NCI-H146 (cell line): ENCODE measurements at places on chromosomes 2 and 18.

- DNase-seq = no peak
Observed at GRCh38 chr2:11697103-11697871, 27.3 kb upstream of the NTSR2 start.

DNA sequence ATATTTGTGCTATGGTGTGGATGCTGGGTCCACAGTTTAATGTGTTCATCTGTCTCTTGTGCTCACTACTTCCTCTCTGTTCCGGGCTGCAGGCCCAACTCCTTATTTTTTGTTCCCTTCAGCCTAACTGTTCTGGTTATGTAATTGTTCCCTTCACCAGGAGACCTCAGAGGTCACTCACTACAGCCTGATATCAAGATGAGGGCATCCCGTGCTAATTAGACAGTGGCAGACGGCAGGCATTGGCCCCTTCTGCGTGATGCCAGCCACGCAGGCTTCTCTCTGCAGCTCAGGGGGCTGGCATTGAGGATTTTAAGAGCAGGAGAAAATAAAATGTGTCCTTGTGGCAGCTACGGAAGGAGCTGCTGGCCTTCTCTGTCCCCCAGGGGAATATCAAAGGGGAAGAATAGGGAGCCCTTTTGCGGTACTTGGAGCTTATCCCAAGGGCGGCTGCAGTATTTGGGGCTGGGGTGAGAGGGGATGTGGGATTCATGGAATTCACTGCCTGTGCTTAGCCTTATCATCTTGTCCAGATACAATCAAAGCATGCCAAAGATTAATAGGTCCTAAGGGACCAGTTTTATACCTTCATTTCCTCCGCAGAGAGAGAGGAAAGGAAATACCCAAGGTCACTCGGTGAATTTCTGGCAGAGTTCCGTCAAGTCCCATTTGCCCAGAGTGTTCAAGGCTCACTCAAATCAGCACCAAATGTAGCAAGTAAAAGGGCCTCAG lies 53.3 kb upstream of the TRIB2 start:
- DNase-seq = no peak

GRCh38 chr2:202096736-202097135 lies 23.7 kb downstream of the KIAA2012 start:
- DNase-seq = no peak

- no peak for DNase-seq
Observed at GRCh38 chr2:44997963-44998362, 11.3 kb downstream of the SIX2 start.

DNA sequence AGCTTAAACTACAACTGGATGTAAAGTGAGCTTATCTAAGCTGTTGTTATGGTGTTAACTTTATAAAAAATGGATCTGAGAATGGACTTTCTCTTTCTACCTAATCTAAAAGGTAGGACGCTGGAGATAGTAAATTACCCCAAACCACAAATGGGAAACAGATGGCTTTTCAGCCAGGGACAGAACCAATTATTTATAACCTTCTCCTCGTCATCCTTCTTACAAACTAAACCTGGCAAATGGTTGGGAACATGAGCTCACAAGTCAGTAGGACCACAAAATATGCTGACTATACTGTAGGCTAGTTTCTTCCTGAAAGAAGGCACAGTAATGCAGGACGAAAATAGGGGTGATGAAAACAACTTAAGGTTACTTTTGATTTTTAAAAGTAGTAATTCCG lies 32.7 kb upstream of the ZDBF2 start:
- no peak for DNase-seq

DNA sequence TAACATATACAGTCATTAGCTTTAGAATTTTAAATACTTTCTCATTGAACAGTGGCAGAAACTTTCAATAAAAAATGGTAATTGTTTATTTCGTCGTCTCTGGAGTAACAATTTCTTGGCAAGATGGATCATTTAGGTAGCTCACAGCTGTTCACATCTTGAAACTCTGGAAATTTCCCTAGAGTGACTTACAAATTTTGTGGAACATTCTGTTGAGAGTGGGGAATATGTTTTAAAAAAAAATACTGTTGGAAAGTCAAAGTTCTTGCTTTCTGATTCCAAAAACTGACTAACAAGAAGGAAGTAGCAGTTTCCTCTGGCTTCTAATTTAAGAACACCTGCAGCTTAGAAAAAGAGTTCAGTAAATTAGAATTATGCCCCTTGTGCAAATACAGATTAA lies 11.2 kb upstream of the CALCRL start:
- DNase-seq = no peak

DNA sequence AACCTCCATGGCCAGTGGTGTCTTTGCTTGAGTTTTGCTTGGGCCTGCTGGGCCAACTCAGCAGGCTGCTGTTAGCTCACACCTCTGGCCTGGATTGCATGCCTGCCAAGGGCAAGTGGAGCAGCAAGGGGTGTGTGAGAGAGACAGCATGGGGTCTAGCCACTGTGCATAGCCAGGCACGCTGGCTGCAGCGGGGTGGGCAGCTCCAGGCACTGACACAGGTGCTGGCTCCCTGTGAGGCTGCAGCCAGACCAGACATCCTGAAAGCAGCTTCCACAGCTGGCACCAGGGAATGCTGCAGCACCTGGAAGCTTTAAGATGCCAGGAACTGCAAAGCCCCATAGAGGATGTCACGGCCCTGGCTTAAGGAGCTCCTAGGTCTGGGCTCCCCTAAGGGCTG lies 376.4 kb upstream of the VWC2L start:
- no peak for DNase-seq

DNA sequence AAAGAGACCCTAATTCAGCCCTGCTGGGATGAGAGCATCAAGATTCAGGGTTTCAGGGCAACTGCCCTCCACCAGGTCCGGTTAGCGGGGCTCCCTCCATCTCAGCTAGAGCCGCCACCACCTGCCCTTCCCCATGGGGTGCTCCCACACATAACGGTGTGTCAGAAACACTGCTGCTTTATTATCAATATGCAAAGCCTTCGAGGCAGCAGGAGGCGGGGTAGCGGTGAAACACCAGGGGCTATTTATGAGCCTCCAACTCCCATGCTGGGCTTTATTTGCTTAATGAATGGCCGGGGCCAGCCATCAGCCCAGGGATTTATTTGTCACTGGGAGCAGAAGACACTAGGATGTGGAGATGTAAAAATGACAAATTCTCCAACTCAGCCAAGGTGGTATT lies 109.8 kb downstream of the GALNT14 start:
- peak; percentile 40 for DNase-seq

- DNase-seq = no peak
Observed at GRCh38 chr2:98692090-98693054, 38.6 kb downstream of the MGAT4A start.

- no peak for DNase-seq
Observed at GRCh38 chr2:100845141-100845991, 25.4 kb downstream of the NPAS2 start.

- no peak for DNase-seq
Observed at GRCh38 chr18:36947820-36948348, 119.0 kb downstream of the KIAA1328 start.

GRCh38 chr18:76496194-76496890 lies 1.3 kb upstream of the ZNF516 start:
- peak; percentile 73 for DNase-seq

GRCh38 chr2:134138115-134138514 lies 115.8 kb upstream of the MGAT5 start:
- no peak for DNase-seq

DNA sequence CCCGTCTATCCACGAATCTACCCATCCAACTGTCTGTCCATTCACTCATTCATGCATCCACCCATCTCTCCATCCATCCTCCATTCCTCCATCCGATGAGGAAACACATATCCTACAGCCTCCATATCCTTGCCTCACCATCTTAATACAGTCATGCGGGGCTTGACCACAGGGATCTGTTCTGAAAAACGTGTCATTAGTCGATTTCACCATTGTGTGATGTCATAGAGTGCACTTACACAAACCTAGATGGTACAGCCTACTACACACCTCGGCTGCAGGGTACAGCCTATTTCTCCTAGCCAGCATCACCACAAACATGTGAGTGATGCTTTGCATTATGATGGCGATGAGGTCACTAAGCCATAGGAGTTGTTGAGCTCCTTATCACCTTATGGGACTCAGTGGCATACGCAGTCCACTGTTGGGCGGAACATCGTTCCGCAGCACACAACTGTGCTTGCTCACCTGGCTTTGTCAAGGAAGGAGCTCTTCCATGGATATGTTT lies 1.9 kb upstream of the NT5DC4 start:
- no peak for DNase-seq

DNA sequence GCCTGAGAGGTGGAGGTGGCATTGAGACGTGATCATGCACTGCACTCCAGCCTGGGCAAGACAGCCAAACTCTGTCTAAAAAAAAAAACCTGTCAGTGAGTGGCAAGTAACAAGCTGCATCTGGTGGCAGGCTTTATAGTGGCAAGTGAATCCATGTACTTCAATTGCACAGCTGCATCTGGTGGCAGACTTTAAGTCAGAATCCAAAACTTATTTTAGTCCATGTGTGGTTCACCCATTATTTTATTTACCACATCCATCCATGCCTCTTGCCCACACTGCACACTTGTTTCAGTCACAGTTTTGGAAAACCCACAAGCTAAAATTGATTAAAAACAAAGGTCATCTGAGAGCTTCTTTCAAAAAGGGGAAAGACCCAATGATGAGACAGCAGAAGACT lies 1636.4 kb upstream of the NXPH2 start:
- DNase-seq = no peak

GRCh38 chr2:11169333-11169732 lies 14.1 kb downstream of the SLC66A3 start:
- DNase-seq = peak; percentile 18

DNA sequence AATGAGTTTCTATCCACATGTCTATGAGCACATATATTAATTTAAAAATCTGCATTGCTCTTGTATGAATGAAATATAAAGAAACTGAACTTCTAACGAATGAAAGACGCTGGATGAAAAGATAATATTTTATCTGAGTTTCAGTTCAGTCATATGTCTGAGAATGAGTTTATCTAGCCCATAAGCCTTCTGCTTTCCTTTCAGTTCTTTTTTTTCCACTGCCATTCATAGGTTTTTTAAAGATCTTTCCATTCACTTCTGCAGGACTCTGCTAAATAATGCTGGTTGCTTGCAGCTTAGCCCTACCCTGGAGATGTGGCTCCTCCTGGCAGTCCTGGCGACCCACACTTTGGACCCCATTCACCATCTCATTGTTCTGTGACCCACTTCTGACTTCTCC lies 109.0 kb downstream of the BCL2 start:
- DNase-seq = no peak

- DNase-seq = peak; percentile 76
Observed at GRCh38 chr18:78860117-78860516, 119.5 kb upstream of the SALL3 start.

DNA sequence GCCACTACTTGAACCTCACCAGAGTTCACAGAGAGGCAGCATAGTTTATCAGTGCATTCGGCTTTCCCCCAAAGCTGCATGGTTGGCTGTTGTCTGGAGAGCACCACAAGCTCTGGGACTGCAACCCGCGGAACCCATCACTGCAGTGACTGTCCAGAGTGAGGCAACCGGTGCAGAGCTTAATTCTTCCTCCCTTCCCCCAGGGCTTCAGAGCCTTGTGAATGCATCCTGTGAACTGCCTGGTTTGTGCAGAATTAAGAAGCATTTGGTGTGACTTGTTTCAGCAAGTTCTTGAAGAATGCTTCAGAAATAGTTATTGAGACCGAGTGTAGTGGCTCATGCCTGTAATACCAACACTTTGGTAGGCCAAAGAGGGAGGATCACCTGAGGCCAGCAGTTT lies 99.2 kb upstream of the FOSL2 start:
- DNase-seq = no peak

DNA sequence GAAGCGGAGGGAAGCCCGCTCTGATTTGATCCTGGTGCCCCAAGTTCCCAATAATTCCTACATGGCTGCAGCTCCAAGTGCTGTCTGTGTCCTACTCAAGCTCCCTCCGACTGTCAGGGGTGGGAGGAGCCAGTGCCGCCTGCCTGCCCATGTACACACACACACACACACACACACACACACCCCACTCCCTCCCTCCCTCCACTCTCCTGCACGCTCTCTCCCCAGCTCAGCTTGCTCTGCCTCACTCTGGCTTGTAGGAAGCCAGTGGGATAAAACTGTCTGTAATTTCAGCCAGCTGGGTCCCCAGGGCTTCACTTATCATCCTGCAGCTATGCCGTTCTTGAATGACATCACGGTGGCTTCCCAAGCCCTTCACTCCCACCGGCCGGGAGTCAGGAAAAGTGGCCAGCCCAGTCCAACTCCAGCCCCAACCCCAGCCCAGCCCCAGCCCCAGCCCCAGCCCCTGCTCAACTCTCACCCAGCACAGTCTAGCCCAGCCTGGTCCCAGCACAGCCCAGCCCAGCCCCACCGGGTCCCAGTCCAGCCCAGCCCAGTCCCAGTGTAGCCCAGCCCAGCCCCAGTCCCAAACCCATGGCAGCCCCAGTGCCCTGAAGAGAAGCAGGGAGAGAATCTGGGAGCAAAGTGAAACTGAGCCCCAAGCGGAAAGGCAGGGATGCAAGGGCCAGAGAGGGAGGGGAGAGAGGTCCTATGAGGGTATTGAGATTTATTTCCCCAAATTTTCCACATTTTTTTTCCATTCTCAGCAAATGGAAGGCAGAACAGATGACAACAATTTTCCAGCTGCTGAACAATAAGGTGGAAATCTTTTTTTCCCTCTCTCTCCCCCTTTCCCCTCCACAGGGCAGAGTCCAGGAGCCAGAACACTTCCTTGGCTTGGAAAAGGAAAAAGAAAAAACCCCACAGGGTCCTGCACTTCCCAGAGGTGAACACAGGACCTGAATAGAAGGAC lies 144.0 kb downstream of the TNS1 start:
- peak; percentile 0 for DNase-seq

DNA sequence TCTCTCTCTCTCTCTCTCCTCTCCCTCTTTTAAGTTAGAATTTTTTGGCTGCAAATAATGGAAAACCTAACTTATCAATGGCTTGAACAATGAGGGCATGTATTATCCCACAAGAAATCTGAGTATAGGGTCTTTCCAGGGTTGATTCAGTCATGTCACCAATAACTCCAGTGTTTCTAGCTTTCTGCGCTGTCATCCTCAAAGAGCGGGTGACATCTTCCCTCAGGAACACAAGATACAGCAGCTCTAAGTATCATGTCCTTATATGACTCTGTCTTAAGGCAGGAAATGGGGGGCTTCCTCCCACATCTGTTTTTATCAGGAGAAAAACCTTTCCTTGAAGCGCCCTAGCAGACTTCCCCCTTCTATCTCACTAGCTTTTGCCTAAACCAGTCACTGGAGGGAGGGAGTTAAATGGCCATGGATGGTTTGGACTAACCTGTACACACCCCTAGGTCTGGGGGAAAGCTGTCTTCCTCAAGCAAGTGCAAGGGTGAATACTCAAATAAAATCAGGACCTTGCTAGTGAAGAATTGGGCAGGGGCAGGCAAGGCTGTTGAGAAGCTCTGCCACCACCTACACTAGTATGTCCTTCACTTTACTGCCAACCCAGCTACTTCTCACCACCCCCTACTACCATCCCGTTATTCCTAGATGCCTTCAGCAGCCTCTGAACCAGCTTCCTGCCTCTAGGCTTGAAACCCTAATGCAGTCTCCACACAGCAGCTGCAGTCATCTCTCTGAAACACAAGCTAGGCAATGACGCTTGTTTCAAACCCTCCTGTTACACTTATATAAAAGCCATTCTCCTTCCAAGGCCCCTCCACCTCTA lies 7.5 kb upstream of the TUBA4A start:
- no peak for DNase-seq
